ENCODE measurements at places on chromosomes 2 and 18.

DNA sequence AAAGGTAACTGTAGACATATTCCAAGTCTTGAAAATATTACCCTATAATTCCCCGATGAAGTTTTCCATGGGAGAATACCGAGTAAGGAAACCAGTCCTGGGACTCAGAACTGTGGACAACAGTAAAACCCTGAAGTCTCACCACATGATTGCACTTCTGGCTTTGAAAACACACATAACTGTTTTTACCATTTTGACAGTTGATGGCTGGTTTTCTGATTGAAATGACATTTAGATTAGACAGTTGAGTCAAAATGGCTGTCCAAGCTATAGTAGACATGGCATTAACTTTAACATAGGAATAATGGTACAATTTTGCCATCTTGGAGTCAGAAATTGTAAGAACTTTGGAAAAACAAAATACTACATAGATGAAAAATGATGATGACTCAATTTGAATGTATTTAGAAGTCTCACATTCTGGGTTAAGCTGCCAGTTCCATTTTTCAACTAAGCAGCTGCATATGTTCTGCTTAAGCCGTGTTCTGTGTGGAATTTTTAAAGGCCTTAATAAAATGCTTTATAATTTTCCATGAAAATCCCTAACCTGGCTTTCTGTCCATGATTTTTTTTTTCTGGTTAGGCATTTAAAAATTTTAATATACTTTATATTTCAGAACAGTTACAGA is 38.3 kb upstream of the WIPF1 start:
- no peak for DNase-seq

DNA sequence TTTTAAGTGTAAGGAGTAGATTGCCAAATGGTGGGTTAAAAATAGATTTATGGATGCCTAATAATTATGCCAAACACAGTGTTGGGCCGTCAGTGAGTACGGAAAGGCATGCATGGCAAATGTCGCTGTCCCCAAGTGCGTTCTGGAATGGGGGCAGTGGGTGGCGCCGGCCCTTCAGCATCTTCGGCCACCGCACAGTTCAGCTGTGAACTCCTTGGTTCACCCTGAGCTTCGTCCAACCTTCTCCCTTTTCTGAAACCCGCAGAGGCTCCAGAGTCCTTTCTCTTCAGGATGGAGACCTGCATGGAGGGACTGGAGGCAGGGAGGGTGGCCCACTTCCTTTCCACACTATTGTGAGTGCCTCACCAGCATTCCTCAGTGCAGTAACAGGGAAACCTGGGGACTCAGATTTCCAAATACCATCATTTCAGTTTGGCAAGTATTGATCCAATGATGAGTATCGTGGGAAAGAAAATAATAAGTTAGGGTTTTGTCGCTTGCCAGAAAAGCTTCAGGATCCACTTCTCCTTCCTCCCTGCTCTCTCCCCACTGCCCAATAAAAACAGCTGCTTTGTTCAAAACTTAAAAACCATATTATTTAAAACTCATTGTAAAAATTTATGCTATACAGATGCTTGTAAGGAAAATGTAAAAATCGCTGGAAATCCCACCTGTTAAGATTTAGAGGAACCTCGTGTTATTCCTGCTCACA is 74.6 kb upstream of the TXNDC2 start:
- DNase-seq, result no peak

DNA sequence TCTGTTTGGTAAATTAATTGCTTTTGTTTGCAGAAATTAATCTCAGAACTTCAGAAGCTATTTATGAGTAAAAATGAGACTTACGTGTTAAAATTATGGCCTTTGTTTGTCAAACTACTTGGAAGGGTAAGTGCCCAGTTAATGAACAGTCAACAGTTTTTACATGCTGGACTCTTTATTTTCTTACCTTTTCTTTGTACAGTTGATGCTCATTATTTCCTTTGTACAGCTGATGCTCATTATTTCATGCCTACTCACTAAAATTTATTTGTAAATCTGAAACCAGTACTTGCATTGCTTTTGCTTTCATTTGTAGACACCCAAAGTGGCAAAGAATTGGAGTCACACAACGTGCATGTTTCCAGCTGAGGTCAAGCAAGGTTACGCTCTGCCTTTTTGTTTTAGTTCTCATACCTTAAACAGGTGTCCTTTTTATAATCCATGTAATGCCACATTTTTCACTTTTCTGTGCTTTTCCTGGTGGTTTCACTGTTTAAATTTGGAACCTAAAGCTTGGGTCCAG is 13.3 kb downstream of the RIF1 start:
- DNase-seq, result no peak

DNA sequence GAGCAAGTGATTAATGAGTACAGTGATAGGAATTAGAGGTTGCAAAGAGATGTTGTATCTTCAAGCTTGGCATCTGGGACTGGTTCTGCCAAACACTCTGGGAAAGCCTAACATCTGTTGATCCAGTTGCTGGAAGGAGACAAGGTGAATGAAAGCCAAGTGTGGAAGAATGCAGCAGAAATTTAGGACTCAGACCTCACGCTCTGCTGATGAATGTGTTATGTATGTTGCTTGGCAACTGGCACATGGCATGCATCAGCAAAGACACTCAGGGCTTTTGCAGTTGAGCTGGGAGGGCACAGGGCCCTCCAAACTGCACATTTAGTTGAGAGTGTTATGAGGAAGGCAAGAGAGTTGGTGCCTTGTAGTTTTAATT is 105.5 kb downstream of the COLEC12 start:
- DNase-seq, result no peak

DNA sequence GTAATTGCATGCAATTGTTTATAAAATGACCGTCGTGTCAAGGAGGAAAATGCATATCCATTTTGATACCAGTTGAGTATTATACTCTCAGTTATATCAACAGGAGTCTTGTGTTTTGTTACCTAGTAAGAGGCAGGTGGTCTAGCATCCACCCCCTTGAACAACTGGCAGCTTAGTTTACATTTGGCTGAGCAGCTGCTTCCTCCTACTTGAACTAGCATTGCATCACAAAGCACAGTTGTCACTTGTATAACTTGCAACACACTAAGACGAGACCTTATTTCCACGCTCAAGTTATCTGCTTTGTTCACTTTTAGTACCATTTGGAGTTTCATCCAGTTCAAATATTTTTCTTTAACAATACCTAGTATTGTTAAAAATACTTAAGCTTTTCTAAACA is 75.4 kb upstream of the UBE2E3 start:
- DNase-seq, result peak; percentile 38

DNA sequence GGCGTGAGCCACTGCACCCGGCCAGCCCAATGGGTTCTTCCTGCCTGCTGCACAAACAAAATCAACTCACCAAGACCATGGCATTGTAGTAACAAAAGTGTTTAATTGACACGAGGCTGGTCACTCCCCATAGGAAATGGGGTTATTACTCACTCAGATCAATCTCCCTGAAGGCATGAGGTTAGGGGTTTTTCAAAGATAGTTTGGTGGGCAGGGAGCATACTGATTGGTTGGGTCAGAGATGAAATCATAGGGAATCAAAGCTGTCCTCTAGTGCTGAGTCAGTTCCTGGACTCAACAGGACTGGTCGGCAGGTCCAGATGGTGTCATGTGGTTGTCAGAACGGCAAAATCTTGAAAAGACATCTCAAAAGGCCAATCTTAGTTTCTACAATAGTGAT is 122.1 kb downstream of the TMEM17 start:
- no peak for DNase-seq

DNA sequence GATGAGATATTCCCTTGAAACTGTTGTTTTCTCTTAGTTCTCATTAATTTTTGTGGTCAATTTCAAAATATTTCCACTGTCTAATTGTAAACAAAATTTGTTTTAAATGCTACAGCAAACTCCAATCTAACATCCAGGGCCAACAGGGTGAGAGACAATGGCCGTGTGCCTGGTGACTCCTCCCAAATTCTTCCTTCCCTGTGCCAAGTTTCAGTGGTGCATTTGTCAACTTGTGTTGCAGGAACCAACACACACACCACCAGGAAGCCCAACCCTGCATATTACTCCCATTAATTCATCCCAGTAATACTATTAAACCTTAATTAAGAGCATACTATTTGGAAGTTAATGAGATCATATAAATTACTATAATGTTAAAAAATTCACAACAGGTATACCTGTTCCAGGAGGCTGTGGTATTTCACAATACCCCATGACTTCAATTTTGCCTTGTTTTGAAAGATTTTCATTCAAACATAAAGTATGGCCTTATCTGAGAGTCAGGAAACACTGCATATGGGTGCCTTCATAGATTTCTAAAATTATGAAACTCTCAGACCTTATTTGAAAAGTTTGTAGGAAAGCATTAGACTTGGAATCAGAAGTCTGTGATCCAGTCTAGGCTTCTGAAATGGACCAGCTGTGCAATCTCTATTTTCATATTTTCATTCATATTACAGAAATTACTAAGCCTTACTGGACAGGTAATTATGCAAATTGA is 1.1 kb downstream of the SERPINB2 start:
- no peak for DNase-seq

DNA sequence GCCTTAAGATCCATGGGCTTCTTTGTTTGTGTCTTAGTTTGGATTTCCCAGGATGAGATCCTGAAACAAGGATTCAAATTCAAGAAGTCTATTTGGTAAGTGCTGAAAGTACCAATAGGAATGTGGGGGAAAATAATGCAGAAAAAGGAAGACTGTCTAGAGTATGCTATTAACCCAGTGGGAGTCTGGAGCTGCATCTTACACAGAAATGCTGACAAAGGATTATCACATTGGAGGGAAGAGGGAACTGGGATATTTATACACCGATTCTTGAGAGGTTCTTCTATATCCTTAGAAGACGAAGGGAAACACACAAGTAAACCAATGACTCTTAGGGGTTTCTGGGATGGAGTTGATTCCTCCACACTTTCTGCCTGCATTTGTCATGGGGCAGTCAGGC is 294.8 kb upstream of the FIGN start:
- DNase-seq, result no peak

DNA sequence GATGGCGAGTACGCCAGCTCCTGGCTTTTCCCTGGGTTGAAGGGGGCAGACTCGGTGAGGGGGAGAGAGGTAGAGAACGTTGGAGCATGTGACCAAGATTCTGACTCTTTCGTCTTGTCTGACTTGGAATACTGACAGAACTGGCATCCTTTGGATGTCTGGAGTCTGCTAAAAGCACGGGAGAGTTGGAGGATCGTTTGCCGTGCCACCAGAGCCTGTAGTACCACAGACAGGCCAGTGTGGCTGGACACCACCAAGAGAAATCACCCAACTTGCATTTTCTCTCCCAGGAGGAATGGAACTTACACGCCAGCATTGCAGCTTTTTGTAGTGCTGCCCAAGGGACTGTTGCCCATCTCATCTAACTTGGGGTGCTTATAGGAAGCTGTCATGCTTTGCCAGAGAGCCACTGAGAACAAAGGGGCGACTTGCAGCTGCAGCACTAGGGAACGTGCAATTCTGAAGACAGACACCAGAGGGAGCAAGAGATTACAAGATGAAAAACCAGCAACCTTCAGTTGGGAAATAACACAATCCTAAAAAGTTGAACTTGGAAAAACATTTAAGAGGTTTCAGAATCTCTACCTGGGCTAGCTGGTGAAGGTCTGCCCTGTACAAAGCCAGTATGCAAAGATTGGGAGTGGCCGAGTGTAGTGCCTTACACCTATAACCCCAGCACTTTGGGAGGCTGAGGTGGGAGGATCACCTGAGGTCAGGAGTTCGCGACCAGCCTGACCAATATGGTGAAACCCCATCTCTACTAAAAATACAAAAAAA is 24.1 kb downstream of the PSMG2 start:
- peak; percentile 16 for DNase-seq

GRCh38 chr2:635687-636621 is 41.3 kb downstream of the TMEM18 start:
- DNase-seq, result no peak

- DNase-seq, result no peak
Measured at GRCh38 chr18:49920731-49921130, 107.4 kb upstream of the ACAA2 start.

DNA sequence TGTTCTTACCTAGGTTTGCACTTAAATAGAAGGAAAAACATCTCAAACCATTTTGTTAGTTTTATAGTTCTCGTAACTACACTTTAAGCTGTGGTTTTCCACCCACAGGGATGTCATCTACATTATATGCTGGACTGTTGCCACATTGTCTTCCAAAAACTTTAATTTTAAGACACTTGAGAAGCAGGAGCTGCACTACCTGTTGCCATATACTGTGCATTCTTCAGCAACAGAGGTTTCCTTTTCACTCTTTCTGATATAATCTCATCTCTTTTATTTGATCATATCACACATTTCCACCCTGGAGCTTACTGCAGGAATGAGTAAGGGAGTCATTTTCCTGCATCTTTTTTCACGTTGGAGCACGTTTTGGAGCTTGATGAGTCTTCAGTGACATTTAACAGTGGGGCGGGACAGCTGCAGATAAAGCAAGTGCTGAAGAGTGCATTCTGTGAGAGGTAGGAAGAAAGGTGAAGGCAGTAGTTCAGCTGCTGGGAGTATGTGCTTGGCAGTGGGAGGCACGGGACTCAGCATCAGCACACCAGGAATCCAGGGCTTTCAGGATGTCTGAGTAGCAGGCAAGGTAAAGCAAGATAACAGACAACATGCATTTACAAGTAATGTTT is 3.8 kb downstream of the LIMS1 start:
- no peak for DNase-seq

DNA sequence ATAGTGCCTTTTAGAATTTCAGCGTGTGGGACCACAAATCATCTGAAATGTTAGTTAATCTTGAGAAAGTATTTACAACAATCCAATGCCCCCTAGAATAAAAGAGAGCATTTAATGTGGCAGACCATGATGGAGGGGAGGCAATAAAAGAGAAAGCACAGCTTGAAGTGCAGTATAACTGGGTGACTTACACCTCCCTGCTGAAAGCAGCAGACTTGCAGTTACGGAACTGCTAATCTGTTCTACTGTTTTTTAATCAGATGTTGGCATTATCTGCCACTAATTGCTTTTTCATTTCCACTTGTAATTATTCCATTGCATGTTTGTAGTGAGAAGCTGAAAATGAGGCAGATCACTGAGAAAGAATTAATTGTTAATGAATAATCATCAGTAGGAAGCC is 130.5 kb upstream of the ITGA4 start:
- no peak for DNase-seq

- no peak for DNase-seq
Measured at GRCh38 chr18:50947899-50948298, 19.9 kb upstream of the ELAC1 start.

- DNase-seq, result no peak
Measured at GRCh38 chr2:172358691-172359556, 68.5 kb upstream of the ITGA6 start.

- DNase-seq, result no peak
Measured at GRCh38 chr2:135741043-135741394, 636 bp upstream of the UBXN4 start.

GRCh38 chr18:11042247-11042646 is 107.1 kb downstream of the PIEZO2 start:
- no peak for DNase-seq
